Astrocyte (in vitro differentiated cells and primary cell): ENCODE measurements at places on chromosomes 5 and 9.

GRCh38 chr5:42108468-42108867 is 183.4 kb downstream of the FBXO4 start:
- DNase-seq: no peak

DNA sequence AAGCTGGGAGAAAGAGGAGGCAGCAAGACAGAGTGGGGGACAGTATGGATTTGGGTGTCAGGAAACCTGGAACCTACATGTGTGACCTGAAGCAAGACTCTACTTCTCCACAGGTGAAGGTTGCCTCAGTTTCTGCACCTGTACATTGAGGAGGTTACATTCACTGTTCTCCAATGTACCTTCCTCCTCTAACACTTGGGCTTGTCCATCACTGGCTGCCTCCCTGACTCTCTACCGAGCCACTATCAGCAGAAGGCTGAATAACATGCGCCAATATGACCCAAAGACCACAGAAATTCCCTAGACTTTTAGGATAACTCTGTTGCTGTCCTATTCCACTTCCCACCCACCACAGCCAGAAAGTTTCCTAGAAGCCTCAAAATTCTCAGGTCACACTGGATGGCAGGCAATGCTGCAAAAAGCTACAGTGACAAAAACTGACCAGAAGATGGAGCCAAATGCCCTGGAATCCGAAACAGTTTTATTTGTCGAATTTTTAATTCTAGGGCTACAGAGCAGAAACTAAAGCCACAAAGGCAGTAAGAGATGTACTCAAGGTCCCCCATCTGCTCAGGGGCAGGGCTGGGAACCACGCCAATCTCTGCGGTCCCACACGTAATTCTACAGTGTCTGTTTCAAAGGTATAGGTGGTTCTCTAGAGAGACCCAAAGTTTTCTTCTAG is 64.4 kb downstream of the FAM114A2 start:
- no peak for DNase-seq

- no peak for DNase-seq
Observed at GRCh38 chr5:108911055-108911454, 163.4 kb downstream of the FER start.

GRCh38 chr9:111839387-111839786 is 44.6 kb upstream of the SHOC1 start:
- DNase-seq: no peak

GRCh38 chr5:65721720-65722574 is at the start of the genes NLN and SGTB:
Gene NLN (plus strand): TSS chr5:65722205. CDS start chr5:65722374, 169 bp downstream.
Gene SGTB (minus strand): TSS chr5:65722109. CDS start chr5:65720807, 1,302 bp downstream.
- DNase-seq: peak; percentile 48

DNA sequence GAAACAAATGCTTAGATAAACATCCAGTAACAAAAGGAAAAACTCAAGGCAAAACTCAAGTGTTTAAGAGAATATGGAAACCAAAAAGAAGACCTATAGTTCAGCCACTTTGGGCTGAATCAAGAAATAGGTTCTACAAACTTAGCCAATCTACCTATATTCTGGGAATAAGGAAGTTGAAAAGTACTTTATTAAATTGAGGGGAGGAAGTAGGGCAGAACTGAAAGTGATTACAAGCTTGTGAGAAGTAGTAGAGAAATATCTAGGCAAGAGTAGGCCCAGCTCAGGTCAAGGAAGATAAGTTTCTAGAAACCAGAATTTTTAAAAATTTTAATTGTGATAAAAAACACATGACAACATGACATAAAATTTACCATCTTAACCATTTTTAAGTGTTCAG is 384.8 kb upstream of the PCSK5 start:
- DNase-seq: no peak

GRCh38 chr9:94824913-94825610 is 98.6 kb downstream of the AOPEP start:
- no peak for DNase-seq

DNA sequence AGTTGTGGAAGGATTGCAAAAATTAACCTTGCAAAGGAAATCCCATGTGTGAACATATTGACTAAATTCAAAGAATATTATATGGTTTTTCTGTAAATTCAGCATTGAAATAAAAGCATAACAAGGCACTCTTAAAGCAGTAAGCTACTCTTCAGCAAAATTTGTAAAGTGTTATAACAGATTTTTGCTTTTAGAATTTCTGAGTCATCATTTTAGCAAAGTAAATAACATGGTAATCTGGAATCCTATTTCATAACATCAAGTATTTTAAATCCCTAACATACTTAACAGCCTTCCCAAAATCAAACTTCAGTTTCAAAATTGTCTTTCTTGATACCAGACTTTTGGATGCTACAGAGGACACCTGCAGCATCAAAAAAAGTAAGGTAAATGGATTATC is 436.0 kb upstream of the CDH9 start:
- DNase-seq: no peak

- peak; percentile 76 for DNase-seq
Observed at GRCh38 chr9:94017939-94018531, 62.9 kb upstream of the BARX1 start.

GRCh38 chr9:136488247-136489214 is 5.7 kb upstream of the SEC16A start:
- no peak for DNase-seq

- DNase-seq: peak; percentile 82
Observed at GRCh38 chr5:68409259-68409658, 193.7 kb downstream of the PIK3R1 start.

GRCh38 chr5:73126381-73126780 is 6.0 kb downstream of the TMEM171 start:
- DNase-seq: no peak

GRCh38 chr9:91043811-91044175 is 242.2 kb downstream of the SYK start:
- DNase-seq: no peak

DNA sequence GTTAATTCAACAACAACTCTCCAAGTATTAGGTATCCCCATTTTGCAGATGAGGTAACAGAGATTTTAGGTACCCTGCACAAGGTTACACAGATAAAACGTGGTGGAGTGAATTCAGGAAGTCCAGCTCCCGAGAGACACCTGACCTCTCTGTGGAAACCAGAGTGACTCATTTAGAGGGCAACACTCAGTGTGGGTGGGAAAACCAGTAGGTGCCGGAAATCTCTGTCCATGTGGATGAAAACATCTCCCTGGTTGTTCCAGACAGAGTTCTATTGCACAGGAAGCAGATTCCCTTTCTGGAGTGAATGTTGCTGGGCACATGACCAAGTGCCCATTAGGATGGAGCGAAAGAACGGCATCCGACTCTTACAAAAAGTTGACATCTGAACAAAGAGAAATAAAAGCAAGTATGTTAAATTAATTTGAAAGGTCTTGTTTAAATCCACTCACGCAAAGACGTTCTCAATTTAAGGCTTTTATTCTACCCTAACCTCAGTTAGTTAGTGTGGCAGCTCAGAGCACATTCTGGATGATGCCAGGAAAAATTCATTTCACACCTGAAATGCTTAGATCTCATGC is 391.9 kb upstream of the WWC1 start:
- peak; percentile 85 for DNase-seq

DNA sequence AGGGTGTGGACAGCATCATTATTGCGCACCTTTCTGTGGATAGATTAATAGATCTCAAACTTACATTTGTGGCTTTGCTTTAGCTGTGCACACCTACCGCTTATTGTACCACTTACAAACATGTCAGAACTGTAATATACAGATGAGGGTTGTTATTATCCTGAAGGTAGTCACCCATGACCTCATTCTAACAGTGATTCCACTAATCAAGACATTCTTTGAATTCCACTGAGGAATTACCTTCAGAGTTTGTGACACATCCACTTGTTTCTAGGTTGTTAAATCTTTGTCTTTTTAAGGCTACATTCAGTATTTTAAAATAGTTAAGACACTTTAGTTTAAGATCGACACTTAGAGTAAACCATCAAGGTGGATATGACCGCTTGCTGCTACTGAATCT is 7.8 kb downstream of the KCNV2 start:
- no peak for DNase-seq

DNA sequence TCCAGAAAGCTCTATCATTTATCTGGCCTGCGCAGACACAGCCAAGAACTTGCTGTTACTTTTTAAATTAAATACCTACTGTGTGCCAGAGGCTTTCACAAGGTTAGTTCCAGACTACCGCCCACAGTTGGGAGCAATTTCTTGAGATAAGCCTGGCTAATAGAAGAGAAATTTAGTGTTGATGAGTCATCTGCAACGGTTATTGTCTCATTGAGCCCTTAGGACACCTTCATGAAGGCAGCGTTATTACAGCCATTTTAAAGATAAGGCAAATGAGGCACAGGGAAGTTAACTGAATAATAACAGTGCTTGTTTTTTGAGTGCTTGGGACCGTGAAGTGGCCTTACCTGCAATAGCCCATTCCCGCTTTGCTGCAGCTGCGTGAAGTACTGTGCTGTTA is 292.9 kb upstream of the MSX2 start:
- peak; percentile 16 for DNase-seq

DNA sequence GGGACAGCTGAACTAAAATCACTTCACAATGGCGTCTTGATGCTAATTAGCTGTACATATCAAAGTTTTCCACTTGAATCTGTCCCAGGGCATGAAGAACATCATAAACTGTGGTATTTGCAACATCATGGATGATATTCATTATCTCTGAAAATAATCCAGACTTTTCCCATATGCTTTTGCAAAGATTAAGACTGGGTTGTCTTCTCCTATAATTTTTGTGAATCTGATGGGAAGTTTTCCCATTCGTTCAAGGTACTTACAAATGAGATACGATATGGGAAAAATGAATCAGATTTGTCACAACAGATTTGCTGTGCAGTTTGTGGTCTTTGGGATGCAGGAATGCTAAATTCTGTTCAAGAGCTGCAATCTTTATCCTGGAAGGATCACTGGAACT is 17.4 kb upstream of the ADAMTS16 start:
- DNase-seq: no peak

DNA sequence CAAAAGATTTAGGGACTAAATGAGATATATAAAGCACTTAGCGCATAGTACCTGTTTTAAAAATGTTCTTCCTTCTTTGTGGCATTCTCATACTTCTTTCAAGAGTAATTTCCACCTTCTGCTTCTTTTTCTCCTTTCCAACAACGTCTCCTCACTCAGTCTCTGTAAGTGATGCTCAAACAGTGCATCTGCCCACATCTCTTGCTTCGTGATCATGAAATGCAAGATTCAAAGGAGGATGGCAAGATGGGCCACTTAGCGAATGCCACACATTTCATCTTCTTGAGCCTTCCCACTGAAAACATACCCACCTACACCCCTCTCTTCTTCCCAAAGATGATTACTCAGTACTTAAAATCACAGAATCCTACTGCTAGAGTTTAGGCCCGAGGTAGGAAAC is 36.9 kb downstream of the MACIR start:
- no peak for DNase-seq

- no peak for DNase-seq
Observed at GRCh38 chr5:6159832-6160430, 218.4 kb downstream of the MED10 start.

- no peak for DNase-seq
Observed at GRCh38 chr5:109247986-109248385, 161.8 kb downstream of the PJA2 start.

GRCh38 chr5:88769165-88769564 is 113.8 kb downstream of the MEF2C start:
- peak; percentile 71 for DNase-seq

GRCh38 chr5:139644646-139645429 is 3.3 kb upstream of the CXXC5 start:
- DNase-seq: no peak

- no peak for DNase-seq
Observed at GRCh38 chr9:36950389-36950788, 83.7 kb downstream of the PAX5 start.

- no peak for DNase-seq
Observed at GRCh38 chr5:16508730-16509531, 43.3 kb upstream of the ZNF622 start.

DNA sequence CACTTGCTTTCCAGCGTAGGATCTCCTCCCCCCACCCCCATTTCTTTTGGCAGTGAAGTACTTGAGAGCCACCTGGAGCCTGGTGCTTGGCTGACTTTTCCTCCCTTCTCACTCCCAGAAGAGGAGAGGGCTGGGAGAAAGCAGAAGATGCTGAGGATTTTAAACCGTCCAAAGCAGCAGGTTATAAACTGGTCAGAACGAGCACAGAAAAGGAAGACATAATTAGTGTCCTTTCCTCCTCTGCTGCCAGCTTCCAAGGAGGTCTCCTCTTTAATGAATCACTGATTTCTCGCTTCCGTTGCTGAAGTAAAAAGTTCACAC is 563 bp upstream of the FGF10 start:
- no peak for DNase-seq

DNA sequence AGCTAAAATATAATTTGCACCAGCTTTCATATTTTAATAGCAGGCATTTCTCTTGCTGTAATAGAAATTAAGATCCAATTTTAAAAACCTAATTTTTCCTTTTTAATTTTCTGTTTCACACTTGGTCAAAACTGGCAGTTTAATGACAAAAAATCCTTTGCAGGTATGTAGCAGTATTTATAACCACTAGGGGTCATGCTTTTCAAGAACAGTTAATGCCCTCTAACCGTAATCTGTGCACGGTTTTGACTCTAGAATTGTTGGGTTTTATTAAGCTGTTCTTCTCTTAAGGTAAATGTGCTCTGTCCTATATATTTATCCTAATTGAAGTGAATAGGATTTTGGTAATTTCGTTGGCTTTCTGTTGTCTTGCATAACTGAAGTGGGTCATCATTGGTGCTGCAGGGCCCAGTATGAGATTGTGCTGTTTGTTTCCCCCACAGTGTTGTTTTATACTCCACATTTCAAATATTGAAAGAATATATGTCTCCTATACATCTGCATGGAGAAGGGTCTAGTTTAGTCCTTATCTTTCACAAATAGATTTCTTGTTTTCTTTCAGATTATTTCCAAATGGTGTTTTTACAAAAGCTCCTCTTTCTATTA is 107.4 kb downstream of the SCAMP1 start:
- DNase-seq: peak; percentile 39

DNA sequence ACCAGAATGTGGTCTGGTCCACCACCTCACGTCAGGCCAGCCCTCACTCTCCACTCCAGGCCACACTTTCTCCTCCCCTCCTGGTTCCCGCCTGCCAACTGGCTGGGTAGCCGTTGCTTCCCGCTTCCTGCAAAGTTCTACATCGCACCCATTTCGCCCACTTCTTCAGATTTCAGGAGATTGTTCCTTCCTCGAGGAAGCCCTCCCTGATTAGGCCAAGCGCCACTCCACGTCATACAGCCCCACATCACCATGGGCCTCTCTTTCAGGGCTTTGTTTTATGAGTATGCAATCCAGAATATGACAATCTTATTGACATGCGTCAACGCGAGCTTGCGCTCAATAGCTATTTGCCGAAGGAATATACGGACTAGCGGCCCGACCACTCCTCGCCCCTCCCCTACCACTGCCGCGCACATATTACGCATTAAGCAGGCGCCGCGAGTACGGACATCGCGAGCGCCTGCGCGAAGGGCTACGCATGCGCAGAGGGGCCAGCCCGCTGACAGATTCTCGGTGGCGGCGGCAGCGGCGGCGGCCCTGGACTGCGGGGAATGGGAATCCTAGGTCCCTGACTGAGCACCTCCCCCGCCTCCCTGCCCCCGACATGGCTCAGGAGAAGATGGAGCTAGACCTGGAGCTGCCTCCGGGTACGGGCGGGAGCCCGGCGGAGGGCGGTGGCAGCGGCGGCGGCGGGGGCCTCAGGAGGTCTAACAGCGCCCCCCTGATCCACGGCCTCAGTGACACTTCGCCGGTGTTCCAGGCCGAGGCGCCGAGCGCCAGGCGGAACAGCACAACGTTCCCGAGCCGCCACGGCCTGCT is 74.7 kb downstream of the PIP5K1B start:
- peak; percentile 84 for DNase-seq

GRCh38 chr9:120612218-120612617 is 32.3 kb upstream of the CDK5RAP2 start:
- DNase-seq: no peak

GRCh38 chr5:139236479-139236878 is 38.3 kb upstream of the SIL1 start:
- no peak for DNase-seq
